ENCODE measurements at places on chromosomes 16 and 17.

- DNase-seq = no peak
These were observed 18.9 kb downstream of the NUP93 start for GRCh38 chr16:56748826-56749225.

- DNase-seq = no peak
These were observed 926 bp downstream of the MYH10 start for GRCh38 chr17:8629371-8630226.

- no peak for DNase-seq
These were observed 14.2 kb upstream of the CCL1 start for GRCh38 chr17:34377078-34377823.

DNA sequence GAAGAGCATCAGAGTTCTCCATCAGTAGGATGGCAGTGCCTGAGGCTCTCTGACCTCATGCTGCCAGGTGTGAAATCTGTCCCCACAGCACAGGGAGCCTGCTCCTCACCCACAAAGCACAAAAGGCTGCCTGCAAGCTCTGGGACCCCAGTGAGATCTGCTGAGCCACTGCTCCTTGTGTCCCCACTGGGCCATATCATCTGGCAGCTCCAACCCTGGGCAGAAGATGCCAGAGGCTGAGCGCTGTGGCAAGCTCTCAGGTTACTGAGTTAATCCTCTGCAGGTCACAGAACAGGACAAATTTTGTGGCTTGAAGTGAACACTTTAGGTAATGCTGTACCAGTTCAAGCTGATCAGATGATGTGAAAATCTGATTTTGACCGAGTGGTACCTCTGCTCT is 26.7 kb upstream of the ERN1 start:
- no peak for DNase-seq

GRCh38 chr16:35792516-35793285 is 2333.3 kb downstream of the TP53TG3F start:
- no peak for DNase-seq

DNA sequence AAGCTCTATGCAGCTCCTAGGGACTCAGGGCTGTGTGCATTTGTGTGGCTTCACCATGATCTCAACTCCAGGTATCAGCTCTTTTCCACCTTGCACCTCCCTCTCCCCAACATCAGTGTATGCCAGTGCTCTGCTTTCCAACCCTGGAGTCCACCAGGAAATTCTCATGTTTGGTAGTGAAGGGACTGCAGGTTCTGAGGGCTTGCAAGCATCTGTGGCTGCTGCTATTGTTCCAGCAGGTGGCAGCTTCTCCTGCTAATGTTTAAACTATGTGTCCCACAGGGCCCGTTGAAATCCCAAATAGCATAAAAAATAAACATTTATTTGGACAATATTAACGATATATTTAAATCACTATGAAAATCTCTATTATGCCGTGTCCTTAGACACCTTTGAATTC is 82.0 kb downstream of the RGS9 start:
- no peak for DNase-seq

DNA sequence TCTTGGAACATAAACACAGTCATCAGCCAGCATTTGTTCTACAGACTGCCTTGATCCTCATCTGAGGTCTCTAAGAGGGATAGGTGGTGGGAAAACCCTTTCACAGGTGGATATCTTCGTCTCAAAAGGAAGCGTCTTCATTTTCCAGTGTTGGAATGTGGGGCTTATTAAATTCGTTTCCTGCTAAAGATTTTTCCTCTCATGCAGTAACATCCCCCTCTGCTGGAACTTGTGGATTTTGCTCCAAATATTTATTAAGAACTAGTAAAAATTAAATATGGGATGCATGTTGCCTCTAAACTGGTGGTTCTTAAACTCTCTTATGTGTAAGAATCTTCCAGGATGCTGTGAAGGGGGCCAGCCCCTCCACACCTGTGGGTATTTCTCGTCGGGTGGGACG is 20.1 kb upstream of the MLYCD start:
- DNase-seq = no peak
